ENCODE measurements at places on chromosomes 13 and 19.

- DNase-seq, result peak; percentile 63
Measured at GRCh38 chr19:932648-933552, 7.1 kb downstream of the ARID3A start.

DNA sequence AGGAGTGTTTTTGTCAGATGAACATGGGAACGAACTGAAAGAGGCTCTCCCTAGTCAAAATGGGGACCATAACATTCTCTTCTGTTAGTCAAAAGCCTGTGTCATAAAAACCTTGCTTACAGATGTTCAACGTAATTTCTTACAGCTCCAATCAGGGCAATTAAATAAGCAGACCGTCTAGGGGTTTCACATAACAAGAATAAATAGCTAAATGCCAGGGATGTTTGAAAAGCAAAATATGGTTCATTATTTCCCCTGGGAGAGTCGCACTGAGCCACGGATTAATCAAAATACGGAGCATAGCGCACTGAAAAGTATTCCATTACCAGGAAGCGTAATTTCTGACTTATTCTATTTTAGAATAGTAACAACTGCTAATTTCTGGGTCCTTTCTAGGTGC lies 63.7 kb upstream of the MRI1 start:
- DNase-seq, result no peak

- DNase-seq, result no peak
Measured at GRCh38 chr19:21519488-21519887, 14.1 kb downstream of the ZNF429 start.

- DNase-seq, result no peak
Measured at GRCh38 chr19:17997969-17998826, 9.8 kb upstream of the ARRDC2 start.

- DNase-seq, result no peak
Measured at GRCh38 chr19:2461751-2462634, 5.2 kb upstream of the LMNB2 start.
